ENCODE measurements at places on chromosomes 7 and 10. TPM values are rescaled to one million over a fixed set of nuclear protein-coding genes. Genes with fewer than 3 reads are reported as not detected.

GRCh38 chr7:30276203-30276900 lies 8.0 kb upstream of the ZNRF2 start:
- DNase-seq, result no peak

GRCh38 chr10:49679480-49679893 lies at the start of gene C10orf53:
C10orf53 (plus strand) TSS chr10:49679651; CDS start chr10:49679698, 47 bp downstream.
- DNase-seq, result no peak

MEOX2 gene
- not detected for total RNA-seq

SNCG gene
- 1.6 TPM for total RNA-seq

NPVF gene
- total RNA-seq, result not detected

DNA sequence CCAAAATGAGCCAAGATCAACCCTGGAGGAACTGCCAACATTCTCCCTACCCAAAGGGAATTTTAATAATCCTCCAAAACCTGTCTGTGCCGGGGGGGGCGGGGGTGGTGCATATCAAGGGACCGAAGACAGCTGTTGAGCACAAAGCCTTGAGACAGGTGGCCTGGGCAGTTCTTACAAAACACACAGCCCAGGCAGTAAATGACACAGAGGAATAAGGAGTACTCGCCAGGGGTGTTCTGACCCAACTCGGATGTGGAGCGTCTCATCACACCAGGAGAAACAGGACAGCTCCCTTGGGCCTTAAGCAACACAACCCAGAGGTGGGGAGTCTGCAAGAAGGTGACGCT lies 35.6 kb downstream of the PLAC9 start:
- DNase-seq, result no peak

DNA sequence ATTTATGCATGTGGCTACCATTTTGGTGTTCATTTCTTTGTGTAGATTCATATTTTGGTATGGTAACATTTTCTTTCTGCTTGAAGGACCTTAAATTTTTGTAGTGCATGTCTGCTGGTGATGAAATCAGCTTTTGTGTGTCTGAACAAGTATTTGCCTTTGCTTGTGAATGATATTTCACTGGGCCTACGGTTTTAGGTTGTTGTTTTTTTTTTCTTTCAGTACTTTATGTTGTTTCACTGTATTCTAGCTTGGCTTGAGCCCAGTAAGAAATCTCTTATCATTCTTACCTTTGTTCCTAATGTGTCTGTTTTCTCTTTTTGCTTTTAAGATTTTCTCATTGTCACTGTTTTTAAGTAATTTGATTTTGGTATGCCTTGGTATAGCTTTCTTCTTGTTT lies 31.9 kb downstream of the SAMD8 start:
- no peak for DNase-seq

TRPV6 gene
- total RNA-seq, result under 0.01 TPM

ABHD11 gene
- total RNA-seq, result 5.7 TPM

GRCh38 chr10:29685506-29685905 lies 50.7 kb upstream of the SVIL start:
- no peak for DNase-seq

IDI2 gene
- not detected for total RNA-seq

GRCh38 chr10:34713875-34714274 lies 101.2 kb downstream of the PARD3 start:
- no peak for DNase-seq

GRCh38 chr10:2081501-2081900 lies 344.2 kb upstream of the ADARB2 start:
- DNase-seq, result no peak

GRCh38 chr10:79266084-79266483 lies 81.2 kb upstream of the PPIF start:
- DNase-seq, result no peak

Data from frontal cortex (tissue), 4 donors.